AML-193 (cell line): ENCODE measurements at places on chromosomes 13 and 19.

DNA sequence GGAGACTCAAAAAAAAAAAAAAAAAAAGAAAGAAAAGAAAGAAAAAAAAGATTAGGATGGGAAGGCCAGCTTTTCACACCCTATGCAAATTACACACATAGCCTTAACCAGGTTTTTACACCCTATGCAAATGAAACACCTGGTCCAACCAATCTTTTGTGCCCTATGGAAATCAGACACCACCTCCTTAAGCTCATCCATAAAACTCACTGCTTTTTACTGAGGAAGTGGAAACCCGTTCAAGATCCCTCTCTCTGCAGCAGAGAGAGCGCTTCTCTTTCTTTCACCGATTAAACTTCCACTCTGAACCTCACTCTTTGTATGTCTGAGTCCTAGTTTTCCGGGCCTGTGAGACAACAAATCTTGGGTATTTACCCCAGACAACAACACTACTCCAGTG is 25.3 kb upstream of the HOMER3 start:
- peak; percentile 10 for DNase-seq

- no peak for DNase-seq
Measured at GRCh38 chr19:48493718-48494401, 17.8 kb downstream of the LMTK3 start.

GRCh38 chr13:23140492-23140891 is 40.3 kb upstream of the SGCG start:
- DNase-seq = no peak

GRCh38 chr13:48729856-48730255 is 76.1 kb downstream of the CYSLTR2 start:
- no peak for DNase-seq

DNA sequence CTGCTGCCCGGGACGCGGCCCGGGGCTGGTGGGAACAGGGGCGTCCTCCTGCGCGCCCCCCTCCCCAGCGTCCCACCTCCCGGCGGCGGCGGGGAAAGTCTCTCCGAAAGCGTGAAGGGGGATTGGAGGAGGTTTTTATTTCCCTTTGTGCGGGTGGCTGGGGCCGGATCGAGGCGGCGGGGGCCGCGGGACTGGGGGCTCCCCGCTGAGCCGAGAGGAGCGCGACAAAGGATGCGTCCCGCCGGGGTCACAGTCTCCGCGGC is 132 bp downstream of the SHD start:
- no peak for DNase-seq

- no peak for DNase-seq
Measured at GRCh38 chr19:38663957-38664502, 16.6 kb downstream of the ACTN4 start.

- no peak for DNase-seq
Measured at GRCh38 chr19:45440873-45441654, 17.3 kb upstream of the ERCC1 start.

- no peak for DNase-seq
Measured at GRCh38 chr13:63279136-63279535, 1863.5 kb upstream of the PCDH20 start.

DNA sequence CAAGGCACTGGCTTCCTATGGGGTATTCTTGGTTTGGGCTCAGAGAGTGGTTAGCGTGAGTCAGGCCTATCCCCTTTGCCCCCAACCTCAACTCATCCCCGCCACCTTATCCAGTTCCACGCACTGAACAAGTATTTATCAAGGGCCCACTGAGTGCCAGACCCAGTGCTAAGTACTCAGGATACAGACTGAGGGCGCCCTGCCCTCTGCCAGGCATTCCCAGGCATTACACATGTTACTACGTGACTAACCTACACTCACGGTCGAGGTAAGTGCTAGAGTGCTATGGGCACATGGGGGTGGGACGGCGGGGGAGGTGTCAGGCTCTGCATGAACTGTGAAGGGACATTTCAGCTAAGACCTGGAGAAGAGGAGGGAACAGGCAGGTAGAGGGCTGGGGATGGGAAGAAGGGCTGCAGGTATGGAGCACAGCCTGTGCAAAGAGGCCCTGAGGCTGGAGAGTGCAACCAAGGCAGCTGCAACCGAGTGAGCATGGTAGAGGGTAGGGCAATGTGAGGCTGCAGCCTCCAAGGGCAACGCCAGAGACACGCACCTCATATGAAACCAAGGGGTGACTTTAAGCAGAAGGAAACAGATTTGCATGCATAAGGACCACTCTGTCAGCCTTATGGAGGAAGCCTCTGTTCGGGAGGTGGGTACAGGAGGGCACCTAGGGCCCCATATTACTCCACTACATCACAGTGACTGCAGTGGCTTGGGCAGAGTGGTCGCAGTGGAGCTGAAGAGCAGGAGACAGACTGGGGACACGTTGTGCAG is 22.5 kb downstream of the DHRS12 start:
- peak; percentile 58 for DNase-seq

DNA sequence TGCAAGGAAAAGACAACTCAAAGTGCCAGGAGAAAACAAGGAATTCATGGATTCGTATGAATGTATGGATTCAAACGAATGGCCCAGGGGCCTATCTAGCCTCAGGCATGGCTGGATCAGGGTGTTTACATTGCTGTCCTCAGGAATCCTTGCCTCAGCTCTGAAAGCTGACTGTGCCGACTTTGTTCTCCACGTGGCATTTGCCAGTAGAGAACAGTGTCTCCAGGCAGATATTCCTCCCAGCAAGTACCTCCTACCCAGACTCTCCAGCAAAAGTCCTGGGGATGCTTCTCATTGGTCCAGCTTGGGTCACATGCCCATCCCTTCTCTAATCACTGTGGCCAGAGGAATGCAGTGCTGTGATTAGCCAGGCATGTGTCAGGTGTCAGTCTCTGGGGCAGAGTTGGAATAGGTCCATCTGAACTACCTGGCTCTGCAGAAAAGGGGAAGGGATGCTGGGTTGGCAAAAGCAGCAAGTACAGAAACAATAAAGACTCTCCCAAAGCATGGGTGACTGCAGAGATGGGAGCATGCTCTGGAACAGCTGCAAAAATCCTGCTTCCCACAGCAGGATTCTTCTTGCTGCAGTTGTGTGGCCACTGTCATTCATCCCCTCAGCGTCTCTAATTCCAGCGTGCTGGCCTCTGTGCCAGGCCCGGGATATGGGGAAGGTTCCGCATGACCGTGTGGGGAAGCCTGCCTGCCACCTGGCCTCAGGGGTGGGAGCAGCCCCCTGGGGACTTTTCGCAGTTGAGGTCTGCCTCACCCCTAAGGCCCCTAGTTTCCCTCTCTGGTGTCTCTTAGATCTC is 30.0 kb downstream of the CCNE1 start:
- no peak for DNase-seq

DNA sequence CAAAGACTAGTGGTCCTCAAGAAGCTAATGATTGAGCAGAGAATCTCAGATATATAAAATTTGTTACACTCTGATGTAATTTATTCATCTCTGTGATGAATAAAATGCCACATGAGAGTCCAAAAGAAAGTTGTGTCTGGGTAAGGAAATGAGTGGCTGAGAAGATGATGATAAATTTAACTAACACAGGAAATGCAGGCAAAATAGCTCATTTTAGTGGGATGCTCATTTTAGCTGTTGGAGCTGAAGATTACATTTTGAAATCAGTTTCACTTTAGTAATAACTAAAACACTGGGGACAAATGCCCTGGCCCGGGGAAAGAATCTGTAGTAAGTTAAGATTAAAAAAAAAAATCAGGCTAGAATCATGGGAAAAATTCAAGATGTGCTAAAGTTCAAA is 35.2 kb downstream of the SPRY2 start:
- no peak for DNase-seq

DNA sequence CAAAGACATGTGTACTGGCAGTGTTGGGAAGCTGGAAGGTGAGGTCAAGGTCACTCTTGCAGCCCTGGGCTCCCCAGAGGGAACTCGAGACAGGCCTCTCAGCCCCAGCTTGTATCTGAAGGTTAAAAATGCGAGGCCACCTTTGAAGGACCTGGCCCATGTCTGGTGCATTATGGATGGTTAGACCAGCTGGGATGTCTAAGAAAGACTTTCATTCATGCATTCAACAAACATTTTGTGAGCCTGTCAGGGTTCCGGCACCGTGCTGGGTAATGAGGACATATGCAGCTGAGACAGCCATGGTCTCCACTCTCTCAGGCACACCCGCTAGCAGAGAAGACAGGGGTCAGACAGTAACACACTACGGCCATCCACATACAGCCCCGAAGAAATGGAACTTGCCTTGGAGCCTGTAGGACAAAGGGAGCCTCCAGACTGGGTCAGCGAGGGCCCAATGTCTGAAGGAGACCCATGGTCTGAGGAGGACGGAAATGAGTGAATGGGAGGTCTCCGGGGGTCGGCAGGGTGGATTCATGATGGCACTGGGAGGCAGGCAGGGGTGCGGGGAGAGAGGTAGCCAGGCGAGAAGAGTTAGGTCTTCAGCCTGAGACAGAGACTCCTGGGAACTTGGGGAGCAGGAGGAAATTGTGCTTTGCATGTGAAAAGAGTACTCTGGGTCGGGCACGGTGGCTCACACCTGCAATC is 19.0 kb downstream of the VSTM2B start:
- DNase-seq = no peak

DNA sequence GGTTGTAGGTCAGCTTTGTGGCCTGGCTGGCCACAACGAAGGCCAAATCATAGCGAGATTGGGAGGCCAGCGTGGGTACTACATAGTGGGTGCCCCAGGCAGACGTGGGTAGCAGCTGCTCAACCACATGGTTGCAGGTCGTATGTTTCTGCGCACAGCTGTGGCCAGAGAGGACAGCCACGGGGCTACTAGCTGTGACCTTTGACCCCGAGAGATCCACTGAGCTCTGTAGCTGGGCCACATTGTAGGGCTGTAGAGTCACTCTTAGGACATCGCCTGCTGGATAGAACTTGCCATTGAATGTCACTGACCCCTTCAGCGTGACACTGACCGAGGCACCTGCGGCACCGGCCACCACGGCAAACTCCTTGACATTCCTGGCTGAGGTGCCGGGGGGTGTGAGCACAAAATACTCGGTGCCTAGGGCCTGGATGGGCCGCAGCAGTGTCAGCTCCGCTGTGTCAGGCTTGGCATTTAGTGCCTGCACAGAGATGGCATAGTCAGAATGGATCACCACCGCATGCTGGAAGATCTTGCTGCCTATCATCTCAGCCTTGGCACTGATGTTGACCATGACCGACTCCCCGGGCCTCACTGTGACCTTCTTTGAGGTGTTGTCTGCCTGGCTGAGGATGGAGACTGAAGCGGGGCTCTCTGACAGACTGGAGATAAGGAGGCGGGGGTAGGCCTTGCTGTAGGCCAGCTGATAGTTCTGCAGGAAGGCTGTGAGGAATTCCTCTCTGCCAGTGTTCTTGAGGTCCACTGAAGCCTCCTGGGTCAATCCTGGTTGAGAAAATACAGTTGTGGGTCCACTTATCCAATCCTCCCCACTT is 6.7 kb downstream of the FCGBP start:
- no peak for DNase-seq

- DNase-seq = no peak
Measured at GRCh38 chr19:8629184-8629583, 1.2 kb upstream of the NFILZ start.

DNA sequence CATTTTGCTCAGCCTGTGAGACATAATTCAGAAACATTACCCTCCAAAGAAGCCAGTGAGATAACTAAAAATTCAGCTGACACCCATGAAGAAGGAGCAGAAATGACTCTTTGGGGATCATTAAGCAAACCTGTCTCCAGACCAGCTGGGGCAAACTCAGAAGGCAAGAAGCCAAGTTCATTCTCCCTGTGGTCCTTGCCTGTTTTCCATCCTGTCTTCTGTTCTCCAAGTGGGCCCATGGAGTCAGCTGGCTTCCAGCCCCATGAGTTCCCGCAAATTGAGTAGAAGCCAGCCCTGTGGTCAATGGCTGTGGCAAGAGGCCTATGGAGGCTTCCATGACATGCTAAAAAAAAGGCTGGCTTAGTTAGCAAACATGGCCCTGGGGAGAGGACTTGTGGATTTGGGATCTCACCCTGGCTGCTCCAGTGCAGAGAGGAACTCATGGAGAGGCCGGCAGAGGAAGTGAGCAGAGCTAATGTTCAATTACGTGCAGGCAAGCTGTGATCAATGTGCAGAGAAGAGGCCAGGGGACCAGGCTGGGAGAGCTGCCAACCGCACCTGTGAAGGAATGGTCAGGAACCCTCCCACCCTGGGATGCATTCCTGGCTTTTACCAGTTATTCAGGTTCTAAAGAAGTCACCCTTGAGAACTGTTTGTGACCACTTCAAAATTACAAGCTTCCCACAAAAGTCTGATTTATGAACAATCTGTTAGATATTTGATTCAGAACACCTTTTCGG is 229.1 kb downstream of the TSHZ3 start:
- DNase-seq = no peak

DNA sequence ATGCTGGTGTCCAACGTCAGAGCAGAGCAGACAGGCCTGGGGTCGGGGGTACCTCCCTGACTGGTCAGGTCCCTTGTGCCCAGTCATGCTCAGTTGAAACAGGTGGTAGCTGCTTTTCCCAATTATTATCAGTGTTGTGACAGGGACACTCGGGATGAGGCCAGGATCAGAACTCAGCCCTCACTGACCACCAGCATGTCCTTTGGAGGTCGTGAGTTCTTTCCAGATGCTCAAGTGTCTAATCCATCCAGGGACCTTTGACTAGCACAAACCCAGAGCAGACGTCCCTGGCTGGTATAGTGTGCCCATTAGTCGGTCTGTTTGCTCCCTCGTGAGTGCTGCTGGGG is 22.4 kb downstream of the MAU2 start:
- DNase-seq = no peak

DNA sequence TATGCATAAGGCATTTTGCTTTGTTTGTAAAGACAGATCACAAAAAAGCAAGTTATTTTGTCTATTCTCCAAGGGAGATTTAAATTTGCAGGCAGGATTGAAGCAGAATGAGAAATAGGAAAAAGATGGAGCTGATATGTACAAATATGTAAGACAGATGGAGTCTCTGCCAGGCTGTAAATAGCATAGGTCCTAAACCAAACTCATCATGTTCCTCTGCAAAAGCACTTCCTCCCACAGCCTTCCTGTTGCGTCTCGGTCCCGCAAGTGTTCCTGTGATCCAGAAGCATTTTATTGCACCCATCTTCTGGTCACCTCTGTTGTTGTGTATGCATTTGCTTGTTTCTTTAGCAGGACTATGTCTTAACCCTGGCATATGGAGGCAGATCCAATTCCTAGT is 95.7 kb upstream of the CLDN10 start:
- DNase-seq = no peak

GRCh38 chr13:101219609-101220265 is 196.6 kb downstream of the NALCN start:
- DNase-seq = no peak

- DNase-seq = peak; percentile 92
Measured at GRCh38 chr19:8500158-8500557, 2.3 kb downstream of the PRAM1 start.

- no peak for DNase-seq
Measured at GRCh38 chr13:97849305-97849704, 104.2 kb upstream of the IPO5 start.

- DNase-seq = no peak
Measured at GRCh38 chr13:90311929-90312328, 1035.6 kb upstream of the MIR17HG start.
